ENCODE measurements at places on chromosomes 16 and 17. TPM values are rescaled to one million over a fixed set of nuclear protein-coding genes. Genes with fewer than 3 reads are reported as not detected.

The VMO1 gene
- 0.97 TPM for total RNA-seq

The GRIN2C gene
- total RNA-seq: 0.26 TPM

The PABPN1L gene
- not detected for total RNA-seq

The SHPK gene
- 16.0 TPM for total RNA-seq

The KCTD2 gene
- 32.3 TPM for total RNA-seq

The PLD6 gene
- total RNA-seq: 6.7 TPM

The TMEM114 gene
- not detected for total RNA-seq

The MTMR4 gene
- 8.4 TPM for total RNA-seq

The PRKCB gene
- 0.25 TPM for total RNA-seq

The TBC1D3 gene
- total RNA-seq: not detected

The PIK3R6 gene
- not detected for total RNA-seq

The TBC1D28 gene
- not detected for total RNA-seq

The C17orf50 gene
- 0.12 TPM for total RNA-seq

The PRAC1 gene
- not detected for total RNA-seq

The GNAO1 gene
- total RNA-seq: 0.79 TPM

The MILR1 gene
- 1.4 TPM for total RNA-seq

The ARL4D gene
- 27.3 TPM for total RNA-seq

The AGRP gene
- total RNA-seq: not detected

The ZNF385C gene
- total RNA-seq: 0.20 TPM

The C17orf107 gene
- 0.26 TPM for total RNA-seq

The ASPSCR1 gene
- total RNA-seq: 26.1 TPM

Measured in A549 treated with AZD2906 at 1 μM for 4 hours (cell line).